ENCODE measurements at places on chromosomes 6 and 20.
A peak's percentile ranks its signal among the peaks of the same experiment; 100 is the strongest.

DNA sequence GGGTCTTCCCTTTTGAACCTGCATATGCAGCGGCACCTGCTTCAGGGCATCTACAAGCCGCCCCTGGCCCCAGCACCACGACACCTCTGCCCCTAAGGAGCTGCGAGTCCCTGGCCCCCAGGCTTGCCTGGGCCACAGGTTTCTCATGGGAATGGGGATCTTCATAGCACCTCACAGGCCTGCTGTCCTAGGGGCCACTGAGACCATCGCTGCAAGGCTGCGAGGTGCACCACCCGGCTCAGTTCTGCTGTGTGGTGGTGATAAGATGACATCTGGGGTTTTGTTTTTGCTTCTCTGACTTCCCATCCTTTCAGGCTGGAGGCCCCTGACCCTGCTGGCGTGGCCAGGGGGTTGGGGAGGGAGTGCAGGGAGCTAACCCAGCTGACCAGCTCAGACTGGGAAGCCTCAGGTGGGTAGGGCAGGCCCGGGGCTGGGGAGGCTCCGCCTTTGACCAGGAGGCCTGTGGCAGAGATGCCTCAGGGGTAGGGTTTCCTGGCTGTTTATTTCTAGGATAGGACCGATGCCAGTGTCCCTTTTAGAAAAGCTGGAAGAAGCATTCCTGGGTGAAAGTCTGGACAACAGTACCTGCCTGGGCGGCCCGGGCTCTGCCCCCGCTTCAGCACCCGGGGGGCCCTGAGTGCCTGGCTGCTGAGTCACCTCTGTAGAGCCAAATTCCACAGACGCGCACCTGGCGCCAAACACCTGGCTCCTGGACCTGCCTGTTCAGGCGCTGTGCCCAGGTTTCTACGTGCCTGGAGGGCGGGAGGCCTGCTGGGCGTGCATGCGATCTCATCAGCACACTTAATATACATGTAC is 264.7 kb downstream of the DLL1 start:
- no peak for DNase-seq

DNA sequence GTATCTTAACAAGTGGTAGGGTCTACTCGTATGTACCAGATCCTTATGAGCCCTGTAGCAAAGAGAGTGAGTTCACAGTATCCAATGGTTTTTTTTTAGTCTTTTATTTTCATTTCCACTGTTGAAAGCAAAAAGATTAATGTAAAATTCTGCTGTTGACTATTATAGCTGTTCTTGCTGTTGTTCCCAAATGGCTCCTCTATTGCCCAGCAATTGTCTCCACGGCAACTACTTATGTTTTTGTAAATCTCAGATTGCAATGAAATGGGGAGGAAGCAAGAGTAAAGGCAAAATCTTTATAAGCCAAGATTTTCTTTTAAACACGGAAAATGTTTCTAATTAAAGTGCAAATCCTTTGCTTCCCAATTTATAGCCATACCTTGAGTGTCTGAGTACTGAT is 406.1 kb downstream of the EPM2A start:
- DNase-seq = no peak

DNA sequence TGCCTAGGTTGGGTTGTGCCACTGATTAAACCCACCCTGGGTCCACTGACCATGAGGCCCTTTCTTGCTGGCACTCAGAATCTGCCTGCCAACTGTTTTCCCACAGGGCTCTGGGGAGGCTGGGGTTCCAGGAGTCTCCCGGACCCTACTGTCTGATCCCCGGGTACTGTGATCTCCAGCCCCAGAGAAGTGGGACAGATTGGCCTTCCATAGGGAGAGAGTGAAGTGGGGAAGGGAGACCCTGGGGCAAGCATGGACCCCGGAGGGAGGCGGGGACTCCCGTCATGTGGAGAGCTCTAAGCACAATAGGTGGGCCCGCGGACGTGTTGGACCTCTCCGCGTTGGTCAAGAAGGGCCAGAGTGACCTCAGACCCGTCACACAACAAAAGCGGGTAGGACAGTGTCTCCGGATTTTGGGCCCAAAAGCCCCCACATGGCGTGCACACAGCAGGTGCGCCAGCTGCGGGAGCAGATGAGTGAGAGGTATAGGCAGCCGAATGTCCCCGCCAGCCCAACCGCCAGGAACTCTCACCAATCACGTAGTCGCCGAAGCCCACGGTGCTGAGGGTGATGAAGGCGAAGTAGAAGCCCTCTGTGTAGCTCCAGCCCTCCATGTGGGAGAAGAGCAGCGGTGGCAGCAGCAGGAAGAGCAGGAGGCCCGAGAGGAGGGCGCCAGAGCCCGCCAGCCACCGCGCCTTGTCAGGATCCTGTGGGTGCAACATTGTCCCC is 10.6 kb downstream of the KCNK17 start:
- no peak for DNase-seq

GRCh38 chr6:73523434-73524123 is 2.7 kb upstream of the EEF1A1 start:
- peak; percentile 50 for DNase-seq

DNA sequence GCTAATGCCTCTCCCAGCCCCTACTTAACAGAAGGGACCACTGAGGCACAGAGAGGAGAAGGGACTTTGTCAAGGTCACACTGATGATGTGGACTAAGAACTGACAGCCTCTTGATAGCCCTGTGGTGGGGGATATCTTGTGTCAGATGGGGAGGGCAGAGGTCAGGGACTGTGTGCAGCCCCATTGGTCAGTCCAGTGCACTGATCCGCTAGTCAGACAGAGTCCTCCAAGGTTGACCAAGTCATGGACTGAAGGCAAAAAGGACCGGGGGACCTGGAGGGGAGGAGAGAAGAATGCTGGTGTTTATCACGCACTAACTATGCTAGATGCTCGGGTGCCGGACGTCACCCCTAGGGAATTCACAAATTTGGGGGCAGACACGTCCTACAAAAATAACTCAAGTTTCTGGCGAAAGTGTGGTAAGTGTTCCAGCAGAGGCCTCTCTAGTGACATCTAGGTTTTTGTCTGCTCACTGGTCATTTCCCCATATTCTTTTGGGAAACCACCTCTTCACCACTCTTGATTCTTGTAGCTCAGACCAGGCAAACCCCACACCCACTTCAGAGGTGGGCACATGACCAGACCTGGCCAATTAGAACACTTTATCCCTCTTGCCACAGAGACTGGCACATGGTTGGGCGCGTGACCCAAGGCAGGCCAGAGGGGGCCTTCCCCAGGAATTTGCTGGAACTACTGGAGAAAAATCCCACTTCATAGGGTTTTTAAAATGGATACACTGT is 21.0 kb downstream of the TCF15 start:
- DNase-seq = no peak

DNA sequence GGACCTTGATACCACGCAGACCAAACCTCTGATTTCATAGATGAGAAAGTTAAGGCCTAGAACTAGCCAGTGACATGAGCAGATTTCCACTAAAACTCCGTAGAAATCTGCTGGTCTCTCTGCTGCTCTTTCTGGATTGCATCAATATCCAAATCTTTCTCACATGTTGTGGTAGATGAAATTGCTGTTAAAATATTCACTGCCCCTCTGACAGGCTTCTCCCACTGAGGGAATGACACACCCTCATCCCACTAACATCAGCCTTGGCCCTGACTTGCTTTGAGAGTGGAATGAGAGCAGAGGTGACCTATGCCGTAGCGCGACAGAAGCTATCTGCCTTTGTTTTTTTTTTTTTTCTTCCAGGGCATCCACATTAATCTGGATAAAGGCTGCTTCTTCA is 20.4 kb upstream of the EXOC2 start:
- DNase-seq = no peak

DNA sequence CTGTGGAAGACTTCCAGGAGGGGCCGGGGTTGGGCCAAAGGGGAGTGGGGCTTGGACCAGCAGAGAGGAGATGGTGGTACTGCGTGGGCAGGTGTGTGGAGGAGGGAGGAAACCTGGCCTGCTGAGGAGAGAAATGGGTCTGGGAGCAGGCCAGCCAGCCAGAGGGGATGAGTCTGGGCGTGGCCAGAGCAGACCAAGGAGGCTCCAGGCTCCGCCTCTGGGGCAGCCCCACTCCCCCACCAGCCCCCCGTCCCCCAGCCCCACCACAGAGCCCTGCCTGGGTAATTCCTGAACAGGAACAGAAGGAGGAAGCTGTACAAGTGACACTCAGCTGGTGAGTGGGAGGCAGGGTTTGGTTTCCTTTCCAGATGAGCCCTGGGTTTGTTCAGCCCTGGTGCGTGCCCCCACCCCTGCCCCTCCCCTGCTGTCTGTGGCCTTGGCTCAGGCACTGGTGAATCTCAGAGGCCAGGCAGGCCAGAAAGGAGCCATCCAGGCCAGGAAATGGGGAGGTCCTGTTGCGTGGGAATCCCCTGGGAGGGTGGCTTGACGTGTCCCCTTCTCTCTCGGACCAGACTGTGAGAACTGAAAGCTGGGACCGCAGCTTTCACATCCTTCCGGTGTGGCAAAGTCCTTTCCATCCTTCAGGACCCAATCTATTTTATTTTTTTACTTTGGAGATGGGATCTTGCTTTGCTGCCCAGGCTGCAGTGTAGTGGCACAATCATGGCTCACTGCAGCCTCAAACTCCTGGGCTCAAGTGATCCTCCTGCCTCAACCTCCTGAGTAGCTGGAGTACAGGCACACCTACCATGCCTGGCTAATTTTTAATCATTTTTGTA is 9.4 kb upstream of the SRC start:
- no peak for DNase-seq

DNA sequence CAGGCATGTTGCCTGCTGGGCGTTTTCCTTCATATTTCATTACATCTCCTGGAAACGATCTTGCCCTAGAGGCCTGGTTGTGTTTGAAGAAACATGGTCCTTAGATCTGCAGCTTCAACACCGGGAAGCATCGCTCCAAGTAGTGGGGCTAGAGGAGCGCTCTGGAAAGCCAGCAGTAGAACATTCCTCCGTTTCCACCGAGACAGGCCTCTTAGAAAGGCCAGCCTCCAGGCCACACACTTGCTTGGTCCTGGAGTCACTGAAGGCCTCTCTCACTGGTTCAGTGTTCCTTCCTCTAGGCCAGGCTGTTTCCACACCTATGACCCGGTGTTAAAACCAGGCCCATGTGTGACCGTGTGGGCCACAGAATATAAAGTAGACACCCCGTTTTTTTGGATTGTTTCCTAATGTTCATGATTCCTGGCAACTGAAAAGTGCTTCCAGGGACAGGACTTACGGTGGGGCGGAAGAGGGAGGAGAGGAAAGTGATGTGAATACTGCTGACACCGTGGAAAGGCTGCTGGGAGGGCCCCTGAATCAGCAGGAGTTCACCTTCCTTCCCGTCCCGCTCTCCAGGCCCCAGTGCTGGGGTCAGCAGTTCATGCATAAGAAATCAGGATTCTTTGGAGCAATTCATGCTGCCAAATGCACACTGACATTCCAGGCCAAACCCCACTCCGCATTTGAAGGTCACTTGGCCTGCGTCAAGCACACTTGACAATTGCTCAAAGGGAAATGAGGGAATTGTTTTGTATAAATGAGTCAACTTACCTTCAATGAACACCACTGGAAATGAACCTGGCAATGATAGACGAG is 83.8 kb downstream of the IYD start:
- peak; percentile 21 for DNase-seq

GRCh38 chr6:7914991-7915789 is 4.6 kb upstream of the TXNDC5 start:
- no peak for DNase-seq

- no peak for DNase-seq
These were observed 70.2 kb downstream of the BLOC1S5 start for GRCh38 chr6:7993952-7994351.

GRCh38 chr6:33839399-33840047 is 35.7 kb upstream of the MLN start:
- no peak for DNase-seq

DNA sequence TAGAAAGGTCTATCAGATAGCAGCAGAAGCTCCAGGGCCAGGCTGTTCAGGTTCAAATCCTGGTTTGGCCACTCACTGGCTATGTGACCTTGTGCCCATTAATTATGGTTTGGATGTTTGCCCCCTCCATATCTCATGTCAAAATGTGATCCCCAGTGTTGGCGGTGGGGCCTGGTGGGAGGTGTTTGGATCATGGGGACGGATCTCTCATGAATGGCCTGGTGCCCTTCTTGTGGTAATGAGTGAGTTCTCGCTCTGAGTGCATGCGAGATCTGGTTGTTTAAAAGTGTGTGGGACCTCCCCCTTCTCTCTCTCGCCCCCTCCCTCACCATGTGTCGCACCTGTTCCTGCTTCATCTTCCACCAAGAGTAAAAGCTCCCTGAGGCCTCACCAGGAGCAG is 240.9 kb downstream of the LRFN2 start:
- no peak for DNase-seq
